ENCODE measurements at places on chromosomes 1 and 21. TPM values are rescaled to one million over a fixed set of nuclear protein-coding genes. Genes with fewer than 3 reads are reported as not detected.

- no peak for DNase-seq
These were observed 22.8 kb upstream of the CDK18 start for GRCh38 chr1:205481629-205482151.

Gene MCOLN2
- 2.3 TPM for total RNA-seq

DNA sequence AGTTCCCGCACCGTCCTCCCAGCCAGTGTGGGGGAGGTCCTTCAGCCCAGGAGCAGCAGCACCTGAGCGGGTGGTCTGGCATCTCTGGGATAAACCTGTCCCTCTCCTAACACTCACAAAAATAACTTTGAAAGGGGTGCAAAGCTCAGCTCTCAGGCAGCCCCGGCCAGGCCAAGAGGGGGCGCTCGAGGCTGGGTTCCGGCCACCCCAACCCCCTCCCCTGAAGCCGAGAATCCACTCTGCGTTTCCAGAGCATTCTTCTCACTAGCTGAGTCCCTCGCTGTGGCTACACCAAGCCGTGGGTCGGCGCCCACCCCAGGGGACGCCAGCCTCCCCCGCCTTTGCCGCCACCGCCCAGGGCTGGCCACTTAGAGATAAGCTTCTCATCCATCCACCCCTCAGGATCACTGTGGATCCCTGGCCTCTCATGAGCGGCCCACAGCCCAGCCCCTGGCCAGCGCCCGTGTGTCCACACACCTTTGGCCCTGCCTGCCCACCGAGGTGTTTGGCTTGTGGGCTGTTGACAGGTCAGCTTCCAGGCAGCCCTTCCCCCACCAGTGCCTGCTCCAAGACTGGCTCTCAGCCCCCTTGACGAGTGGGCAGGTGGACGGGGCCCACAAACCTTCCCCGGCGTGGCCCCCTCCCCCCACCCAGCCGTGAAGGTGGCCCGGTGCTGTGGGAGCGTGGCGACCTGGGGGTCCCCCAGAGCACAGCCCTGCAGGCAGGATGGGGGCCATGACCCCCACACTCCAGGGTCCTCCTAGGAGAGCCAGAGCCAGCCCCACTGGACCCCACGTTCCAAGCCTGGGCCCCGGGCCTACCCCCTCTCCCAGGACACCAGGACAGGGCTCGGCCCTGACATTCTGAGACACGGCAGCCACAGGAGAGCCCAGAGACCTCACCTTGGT lies 1.9 kb downstream of the FTCD start:
- DNase-seq, result no peak

Gene OMA1
- total RNA-seq, result 23.5 TPM

DNA sequence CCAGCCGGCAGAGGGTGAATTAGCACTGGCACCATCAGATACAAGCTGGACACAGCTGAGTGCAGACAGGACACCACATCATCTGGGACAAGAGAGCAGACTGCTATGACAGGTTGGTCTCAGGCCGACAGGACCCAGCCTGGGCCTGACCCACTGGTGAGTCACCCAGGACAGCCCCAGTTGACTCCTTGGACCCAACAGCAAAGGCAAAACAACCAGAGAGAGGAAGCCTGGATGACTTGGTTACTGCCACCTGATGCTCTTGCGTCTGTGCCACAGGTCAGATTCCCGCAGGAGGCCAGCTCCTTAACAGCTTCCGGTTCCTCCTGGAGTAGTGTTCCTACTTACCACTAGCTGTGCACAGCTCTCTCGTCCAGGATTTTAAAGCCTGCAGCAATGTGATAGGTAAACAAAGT lies 18.5 kb downstream of the CCN1 start:
- DNase-seq, result peak; percentile 44

DNA sequence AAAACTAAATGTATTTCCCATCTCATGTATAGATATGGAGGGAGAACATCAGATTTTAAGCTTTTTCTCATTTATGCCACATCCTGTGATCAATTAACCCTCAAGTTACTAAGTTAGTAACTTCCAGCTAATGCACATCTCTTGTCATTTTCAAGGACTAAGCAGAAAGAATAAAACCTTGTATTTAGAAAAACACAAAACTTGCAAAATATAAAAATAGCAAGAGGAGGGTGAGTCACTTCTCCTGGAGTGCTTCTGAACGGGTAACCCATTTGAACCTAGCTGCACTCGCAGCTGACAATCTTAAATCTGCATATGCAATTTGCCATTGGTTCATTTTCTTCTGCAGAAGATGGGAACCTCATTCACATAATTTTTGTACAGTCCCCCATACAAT lies 500.5 kb downstream of the SETD4 start:
- DNase-seq, result peak; percentile 50

Gene HMGCS2
- not detected for total RNA-seq

GRCh38 chr21:14096172-14096571 lies 114.6 kb downstream of the LIPI start:
- no peak for DNase-seq

GRCh38 chr1:59973719-59974118 lies 47.1 kb upstream of the CYP2J2 start:
- no peak for DNase-seq

Gene KMO
- 1.3 TPM for total RNA-seq

DNA sequence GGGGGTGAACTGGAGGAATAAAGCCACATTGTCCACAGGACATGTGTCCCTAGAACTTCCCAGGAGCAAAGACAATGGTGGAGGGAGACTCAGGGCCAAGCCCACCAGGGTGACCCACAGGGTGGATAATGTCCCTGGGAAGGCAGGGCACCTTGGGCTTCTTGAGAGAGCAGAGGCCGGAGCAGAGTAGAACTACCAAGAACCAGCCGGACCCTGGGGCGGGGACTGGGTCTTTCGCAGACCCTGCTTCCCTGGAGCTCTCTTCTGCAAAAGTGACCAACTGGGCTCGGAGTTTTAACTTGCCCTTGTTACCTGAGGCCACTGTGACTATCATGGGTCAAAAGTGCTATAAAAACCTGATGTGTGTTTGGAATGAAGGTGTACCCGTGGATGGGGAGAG lies 875 bp upstream of the FAM3B start:
- DNase-seq, result no peak

Gene OR2T29
- not detected for total RNA-seq

Gene KCNE1
- total RNA-seq, result not detected

Gene PIK3C2B
- 0.49 TPM for total RNA-seq

DNA sequence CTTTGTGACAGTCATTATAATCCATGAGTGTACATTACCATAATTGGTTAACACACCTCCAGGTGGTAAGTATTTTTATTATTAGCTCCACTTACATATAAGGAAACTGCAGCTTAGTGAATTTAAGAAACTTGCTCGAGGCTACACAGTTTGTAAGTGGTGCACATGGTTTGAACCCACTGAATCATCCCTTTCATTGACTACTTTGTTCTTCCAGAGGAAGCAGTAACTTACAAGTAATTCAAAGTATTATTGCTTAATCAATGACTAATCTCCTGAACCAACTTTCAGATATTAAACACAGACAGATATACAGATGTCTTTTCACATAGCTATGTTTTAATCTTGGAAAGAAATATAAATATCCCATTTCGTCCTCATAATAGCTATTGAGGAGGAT lies 18.7 kb upstream of the CLDN8 start:
- peak; percentile 66 for DNase-seq

DNA sequence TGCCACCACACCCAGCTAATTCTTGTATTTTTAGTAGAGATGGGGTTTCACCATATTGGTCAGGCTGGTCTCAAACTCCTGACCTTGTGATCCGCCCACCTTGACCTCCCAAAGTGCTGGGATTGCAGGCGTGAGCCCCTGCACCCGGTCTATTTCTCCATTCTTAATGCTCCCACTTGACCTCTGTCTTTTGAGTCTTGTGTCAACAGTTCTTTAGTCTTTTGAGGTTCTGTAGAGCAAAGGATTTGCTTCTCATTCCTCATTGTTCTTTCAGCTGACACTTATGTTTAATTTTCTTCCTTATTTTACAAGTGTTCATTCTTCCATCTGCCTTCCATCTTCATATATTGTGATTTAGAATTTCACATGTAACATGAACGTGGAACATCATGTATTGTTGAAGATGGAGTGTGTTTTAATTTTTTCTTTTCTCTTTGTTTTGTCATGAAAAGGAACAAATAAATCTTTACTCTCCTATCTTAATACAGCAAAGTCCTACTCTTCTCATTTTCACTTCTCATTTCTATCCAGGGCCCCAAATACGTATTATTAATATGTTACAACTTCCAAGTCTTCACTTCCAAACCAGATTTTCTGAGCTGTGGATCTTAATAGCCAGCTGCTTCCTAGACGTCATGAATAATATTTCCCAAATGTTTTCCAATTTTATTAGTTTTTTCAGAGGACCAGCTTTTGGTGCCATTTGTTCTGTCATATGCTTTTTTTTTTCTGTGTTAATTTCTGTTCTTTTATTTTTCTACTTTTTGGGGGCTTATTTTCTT lies 16.9 kb downstream of the MTF2 start:
- no peak for DNase-seq

Gene C21orf58
- 8.9 TPM for total RNA-seq
